ENCODE measurements at places on chromosomes 3 and 15.

- DNase-seq: no peak
Observed at GRCh38 chr3:151213151-151213550, 10.1 kb upstream of the GPR171 start.

DNA sequence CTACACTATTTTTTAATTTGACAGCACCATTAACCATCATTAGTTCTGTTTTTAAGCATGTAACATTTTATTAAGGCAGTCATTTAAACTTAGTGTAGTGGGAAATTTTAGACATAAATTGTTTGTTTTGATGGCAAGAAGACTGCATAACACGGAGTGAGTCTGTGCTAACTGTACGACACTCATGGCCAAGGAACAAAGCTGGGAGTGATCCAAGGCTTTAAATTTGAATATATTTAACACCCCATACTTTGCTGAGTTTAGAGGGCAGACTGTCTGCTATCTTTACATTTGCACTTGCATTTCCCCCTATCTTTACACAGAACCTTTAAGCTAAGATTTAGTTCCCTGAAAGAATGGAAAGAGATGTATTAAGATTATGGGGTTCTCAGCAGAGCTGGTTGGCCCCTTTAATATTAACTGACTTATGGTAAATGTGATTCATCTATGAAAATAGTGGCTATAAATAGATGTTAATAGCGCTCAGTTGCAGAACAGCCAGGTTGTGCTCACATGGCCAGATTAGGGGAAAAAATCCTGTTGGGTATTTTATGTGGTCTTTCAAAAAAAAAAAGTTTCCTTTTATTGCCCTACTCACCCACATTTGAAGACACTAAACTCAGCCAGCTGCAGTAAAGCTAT lies 120.7 kb downstream of the CMSS1 start:
- no peak for DNase-seq

DNA sequence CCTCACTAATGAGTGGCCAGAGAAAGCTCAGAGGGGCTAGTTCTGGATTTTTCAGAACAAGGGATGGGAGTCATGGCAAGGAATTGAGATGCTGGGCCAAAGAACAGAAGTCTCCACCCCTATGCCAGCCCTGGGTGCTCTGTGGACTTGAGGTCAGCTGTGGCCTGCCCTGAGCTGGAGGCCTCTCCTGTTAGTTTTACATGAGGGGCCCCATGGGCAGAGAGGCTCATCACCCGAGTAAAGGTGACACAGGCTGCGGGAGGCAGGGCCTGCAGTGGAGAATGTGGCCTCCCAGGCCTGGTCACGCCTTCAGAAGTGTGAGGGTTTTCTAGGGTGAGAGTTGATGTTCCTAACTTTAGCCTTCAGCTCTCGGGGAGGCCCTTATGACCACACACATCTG lies 44.9 kb downstream of the ABHD5 start:
- no peak for DNase-seq

DNA sequence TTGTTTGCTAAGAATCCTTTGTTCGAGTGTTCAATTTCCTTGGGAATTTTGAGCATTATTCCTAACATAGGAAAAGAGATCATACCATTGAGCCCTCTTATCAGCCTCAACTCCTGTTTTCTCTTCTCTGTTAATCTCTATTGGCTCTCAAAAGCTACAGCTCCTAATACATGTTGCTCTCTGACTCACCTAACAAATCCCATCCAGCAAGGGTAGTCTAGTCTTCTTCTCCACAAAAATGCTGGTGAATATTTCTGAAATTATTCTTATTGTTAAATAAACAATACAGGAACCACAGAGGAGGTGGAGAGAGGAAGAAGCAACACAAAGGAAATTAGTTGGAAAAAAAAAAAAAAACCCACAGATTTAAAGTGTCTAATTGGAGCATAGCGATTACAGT lies 325.8 kb upstream of the NAALADL2 start:
- DNase-seq: no peak

GRCh38 chr3:171108066-171108465 lies 81.5 kb upstream of the SLC2A2 start:
- DNase-seq: no peak

- DNase-seq: no peak
Observed at GRCh38 chr15:60379525-60380274, 18.1 kb downstream of the ANXA2 start.

DNA sequence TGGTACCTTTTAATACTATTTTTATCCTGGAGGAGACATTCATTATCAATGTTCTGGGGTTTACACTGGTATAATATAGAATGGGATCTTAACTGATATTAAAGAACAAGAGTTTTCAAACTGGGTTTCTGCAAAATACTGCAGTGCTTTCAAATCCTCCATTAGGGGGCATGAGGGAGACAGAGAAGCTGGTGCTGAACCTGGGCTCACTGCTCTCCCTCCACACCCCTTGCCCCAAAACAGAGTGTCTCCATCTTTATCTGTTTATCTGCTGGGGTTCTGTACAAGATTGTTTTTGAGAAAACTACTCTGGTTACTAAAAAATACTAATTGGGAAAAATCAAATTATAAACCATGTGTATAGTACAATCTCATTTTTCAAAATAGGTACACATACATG lies 41.7 kb downstream of the CADPS start:
- no peak for DNase-seq

DNA sequence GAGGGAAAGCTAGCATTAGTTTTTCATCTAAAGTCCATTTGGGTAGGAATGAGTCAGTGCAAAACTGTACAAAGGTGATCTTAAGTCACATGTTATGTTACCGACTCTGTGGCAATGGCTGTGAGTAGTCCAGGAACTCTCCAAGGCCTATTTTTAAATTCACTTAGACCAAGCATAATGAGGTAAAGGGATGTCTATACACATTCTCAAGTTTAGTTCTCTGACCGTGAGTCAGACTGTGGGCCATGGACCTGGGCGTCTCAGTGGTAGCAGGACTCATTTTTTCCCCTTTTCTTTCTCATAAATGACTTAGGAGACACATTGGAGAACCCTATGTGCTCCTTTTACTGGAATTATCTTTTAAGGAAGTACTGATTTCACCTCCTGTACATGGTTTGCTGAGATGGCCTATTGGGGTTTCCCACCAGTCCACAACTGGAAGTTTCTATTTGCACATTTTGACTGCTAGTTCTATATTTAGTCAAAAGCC lies 488.7 kb upstream of the TPRG1 start:
- no peak for DNase-seq

- DNase-seq: no peak
Observed at GRCh38 chr15:94882071-94882712, 650.8 kb downstream of the MCTP2 start.

DNA sequence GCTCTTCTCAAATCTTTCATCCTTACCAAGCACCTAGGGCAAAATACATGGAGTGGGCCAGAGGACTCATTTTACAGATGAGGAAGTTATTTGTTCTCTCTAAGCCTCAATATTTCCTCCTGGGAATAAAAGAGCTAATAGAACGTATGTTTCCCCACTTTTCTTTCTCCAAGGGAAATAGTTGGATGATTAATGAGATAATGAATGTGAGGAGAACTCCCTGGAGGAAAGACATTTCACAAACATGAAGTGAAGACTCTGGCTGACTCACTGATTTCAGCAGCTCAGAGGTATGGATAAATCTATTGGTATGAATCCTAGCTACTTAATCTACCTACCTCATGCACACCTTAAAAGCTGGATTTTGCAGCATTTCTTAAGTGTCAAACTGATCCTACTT lies 98.4 kb downstream of the ECT2 start:
- no peak for DNase-seq

- no peak for DNase-seq
Observed at GRCh38 chr3:14647976-14648955, 3.3 kb upstream of the CCDC174 start.

GRCh38 chr15:73839699-73840377 lies 33.5 kb upstream of the TBC1D21 start:
- no peak for DNase-seq

Measured in NCI-H2081 (cell line).